ENCODE measurements at places on chromosomes 5 and 9.

GRCh38 chr5:67476995-67477394, 280.4 kb upstream of the CD180 start:
- no peak for DNase-seq

DNA sequence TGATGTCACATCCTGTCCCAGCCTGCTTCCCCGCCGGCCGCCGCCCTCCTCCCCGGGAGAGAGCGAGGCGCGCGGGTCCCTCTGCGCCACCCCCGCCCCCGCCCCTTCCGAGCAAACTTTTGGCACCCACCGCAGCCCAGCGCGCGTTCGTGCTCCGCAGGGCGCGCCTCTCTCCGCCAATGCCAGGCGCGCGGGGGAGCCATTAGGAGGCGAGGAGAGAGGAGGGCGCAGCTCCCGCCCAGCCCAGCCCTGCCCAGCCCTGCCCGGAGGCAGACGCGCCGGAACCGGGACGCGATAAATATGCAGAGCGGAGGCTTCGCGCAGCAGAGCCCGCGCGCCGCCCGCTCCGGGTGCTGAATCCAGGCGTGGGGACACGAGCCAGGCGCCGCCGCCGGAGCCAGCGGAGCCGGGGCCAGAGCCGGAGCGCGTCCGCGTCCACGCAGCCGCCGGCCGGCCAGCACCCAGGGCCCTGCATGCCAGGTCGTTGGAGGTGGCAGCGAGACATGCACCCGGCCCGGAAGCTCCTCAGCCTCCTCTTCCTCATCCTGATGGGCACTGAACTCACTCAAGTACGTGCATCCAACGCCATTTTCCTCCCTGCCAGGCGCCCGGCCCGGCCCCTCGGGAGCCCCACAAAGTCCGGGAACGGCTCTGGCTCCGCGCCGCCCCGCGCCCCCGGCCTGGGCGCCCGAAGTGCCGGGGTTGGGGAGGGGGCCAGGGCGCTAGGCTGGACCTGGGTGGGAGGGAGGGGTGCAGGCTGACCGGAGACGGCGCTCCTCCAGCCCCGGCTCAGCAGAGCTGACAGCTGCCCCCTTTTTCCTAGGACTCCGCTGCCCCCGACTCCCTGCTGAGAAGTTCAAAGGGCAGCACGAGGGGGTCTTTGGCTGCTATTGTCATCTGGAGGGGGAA, 12.0 kb upstream of the OLFM1 start:
- no peak for DNase-seq

GRCh38 chr5:160742446-160742845, 109.6 kb downstream of the ATP10B start:
- DNase-seq, result no peak

DNA sequence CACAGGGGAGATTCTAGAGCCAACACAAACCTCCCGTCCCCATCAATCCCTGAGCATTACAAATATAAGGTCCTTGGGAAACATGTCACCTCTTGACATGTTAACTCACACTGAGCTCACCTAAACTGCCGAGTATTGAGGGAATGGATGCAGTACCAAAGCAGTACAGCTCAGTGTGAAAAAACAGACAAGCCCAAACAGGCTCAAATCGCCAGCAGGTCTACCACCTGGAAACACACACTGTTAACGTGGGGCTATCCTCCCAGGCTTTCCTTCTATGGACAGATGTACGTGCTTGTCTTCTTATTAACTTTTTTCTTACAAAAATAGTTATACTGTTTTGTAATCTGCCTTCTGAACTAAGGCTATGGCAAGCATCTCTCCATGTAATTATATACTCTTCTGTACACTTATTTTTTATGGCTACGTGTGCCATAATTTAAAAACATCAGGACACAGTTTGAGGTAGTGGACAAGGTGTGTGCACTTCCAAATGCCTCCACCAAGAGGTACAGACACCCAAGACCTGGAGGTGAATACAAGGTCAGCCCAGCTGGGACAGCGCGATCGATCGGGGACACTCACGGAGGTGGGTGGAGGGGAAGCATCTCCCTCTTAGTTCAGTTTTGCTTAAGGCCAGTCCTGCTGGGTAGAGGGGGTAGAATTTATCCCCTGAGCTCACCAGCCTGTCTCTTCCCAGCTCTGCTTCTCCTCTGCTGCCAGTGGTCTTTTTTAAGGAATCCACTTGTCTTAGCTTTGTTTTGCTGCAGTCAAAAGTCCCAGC, 76.5 kb downstream of the DAP start:
- DNase-seq, result no peak

GRCh38 chr9:104987743-104988142, 59.8 kb upstream of the ABCA1 start:
- DNase-seq, result no peak

- no peak for DNase-seq
Observed at GRCh38 chr9:23088932-23089364, 642.3 kb downstream of the DMRTA1 start.

DNA sequence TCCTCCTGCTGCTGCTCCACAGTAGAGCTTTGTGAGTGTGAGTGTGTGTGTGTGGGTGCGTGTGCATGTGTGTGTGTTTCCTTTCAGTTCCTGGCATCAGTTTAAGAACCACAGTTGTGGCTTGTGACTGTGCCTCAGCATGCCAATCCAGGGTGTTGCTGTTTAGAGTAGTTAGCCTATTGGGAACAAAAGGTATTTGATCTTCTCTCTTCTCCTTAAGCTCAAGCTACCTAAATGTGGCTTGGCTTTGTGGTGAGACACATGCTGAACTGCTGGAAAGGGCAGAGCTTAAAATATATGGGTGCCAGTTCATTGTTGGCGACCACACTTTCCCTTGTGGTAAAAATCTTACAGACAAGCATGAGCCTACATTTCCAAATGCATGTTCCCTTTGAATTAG, 116.6 kb upstream of the BNC2 start:
- no peak for DNase-seq

DNA sequence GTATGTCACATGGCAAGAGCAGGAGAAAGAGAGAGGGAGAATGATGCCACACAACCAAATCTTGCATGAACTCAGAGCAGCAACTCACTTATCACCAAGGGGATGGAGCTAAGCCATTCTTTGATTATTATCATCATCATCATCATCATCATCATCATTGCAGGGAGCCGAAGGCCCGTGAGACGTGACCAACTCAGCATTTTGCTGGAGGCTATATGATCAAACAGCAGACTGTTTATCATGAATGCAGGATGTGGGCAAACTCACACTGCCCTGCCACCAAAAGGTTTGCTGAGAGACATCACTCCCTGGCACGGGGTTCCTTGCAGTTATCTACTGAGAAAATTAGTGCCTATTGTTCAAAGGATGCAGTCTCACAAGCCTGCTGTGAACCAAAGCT, 8.6 kb upstream of the ZNF169 start:
- peak; percentile 16 for DNase-seq

All from CD4-positive, alpha-beta T cell treated with Interleukin-6 at 100 ng/mL for 8 hours (primary cell).